Epithelial cell of alveolus of lung (primary cell): ENCODE measurements at places on chromosomes 1 and 21. TPM values are rescaled to one million over a fixed set of nuclear protein-coding genes. Genes with fewer than 3 reads are reported as not detected.

Gene LPGAT1
- 16.8 and 25.1 TPM in 2 replicates for total RNA-seq

Gene RPL11
- total RNA-seq = 875 and 1,510 TPM in 2 replicates

Gene LY9
- not detected in 2 replicates for total RNA-seq

Gene OR10J1
- not detected in 2 replicates for total RNA-seq

Gene NIBAN1
- total RNA-seq = 3.0 and 34.4 TPM in 2 replicates

Gene DBT
- total RNA-seq = 3.4 and 10.9 TPM in 2 replicates

Gene NID1
- 109 and 336 TPM in 2 replicates for total RNA-seq

Gene ANGPTL3
- not detected in 2 replicates for total RNA-seq
